Testis (tissue), 5 donors: ENCODE measurements at places on chromosomes 2 and 18.

GRCh38 chr2:126839796-126840195 lies 58.9 kb upstream of the TEX51 start:
- no peak for DNase-seq
- no peaks in the 10 kb centered on the region for H3K27me3 ChIP-seq
- no peak overlapping the region for H3K4me3 ChIP-seq
- H3K36me3 ChIP-seq: no peaks in the 10 kb centered on the region
- H3K27ac ChIP-seq: no peak overlapping the region
- H3K4me1 ChIP-seq: no peaks in the 10 kb centered on the region

- no peaks in the 10 kb centered on the region for H3K36me3 ChIP-seq
- no peaks in the 10 kb centered on the region for H3K27me3 ChIP-seq
- no peak overlapping the region for H3K4me3 ChIP-seq
- peaks cover 15% of the 10 kb centered on the region for H3K4me1 ChIP-seq
- H3K27ac ChIP-seq: no peak overlapping the region
- DNase-seq: no peak
Measured at GRCh38 chr2:216117561-216118340, 8.6 kb downstream of the XRCC5 start.

DNA sequence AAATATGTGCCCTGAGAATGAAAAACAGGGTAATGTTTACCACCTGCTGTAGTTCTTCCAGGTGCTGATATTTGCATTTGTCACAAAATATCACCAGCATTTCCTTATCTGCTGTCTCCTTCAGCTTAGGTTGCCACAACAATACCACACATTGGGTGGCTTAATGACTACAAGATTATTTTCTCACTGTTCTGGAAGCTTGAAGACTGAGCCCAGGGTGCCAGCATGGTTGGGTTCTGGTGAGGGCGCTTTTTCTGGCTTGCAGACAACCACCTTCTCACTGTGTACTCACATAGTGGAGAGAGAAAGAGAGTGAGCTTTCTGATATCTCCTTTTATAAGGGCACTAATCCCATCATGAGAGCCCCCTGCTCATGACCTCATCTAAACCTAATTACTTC lies 407.5 kb upstream of the RGPD4 start:
- H3K4me3 ChIP-seq: no peak overlapping the region
- DNase-seq: no peak
- H3K27me3 ChIP-seq: no peaks in the 10 kb centered on the region
- no peaks in the 10 kb centered on the region for H3K36me3 ChIP-seq
- H3K4me1 ChIP-seq: no peaks in the 10 kb centered on the region

GRCh38 chr18:70025580-70025979 lies 77.9 kb upstream of the CD226 start:
- no peak overlapping the region for H3K4me3 ChIP-seq
- H3K27ac ChIP-seq: no peak overlapping the region
- peaks cover 2% of the 10 kb centered on the region for H3K4me1 ChIP-seq
- no peaks in the 10 kb centered on the region for H3K27me3 ChIP-seq
- H3K36me3 ChIP-seq: no peaks in the 10 kb centered on the region
- no peak for DNase-seq

DNA sequence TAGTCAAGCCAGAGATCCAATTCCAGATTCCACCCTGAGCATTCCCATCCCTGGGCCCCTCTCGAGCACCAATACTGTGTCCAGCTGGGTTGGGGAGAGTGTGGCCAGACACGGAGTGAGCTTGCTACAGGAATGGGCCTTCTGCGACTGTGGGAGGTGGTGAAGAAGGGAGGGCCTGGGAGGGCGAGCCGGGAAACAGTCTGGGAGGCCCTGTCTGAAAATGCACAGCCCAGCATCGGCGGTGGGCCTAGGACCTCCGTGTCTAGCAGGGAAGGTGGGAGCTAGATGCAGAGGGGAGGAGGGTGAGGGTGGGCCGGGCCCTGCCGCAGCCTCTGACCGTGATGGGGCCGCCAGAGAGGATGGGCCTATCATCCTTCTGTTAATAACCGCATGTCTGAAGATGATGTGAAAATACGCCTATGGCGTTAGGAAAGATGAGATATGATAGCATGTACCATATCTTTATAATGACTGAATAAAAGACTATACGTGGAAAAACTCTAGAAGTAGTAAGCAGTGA lies 1.9 kb upstream of the OTOS start:
- no peak for DNase-seq
- no peaks in the 10 kb centered on the region for H3K27me3 ChIP-seq
- no peak overlapping the region for H3K4me3 ChIP-seq
- no peaks in the 10 kb centered on the region for H3K4me1 ChIP-seq
- no peak overlapping the region for H3K27ac ChIP-seq
- H3K36me3 ChIP-seq: no peaks in the 10 kb centered on the region

GRCh38 chr18:55579501-55580270 lies 8.3 kb downstream of the TCF4 start:
- no peaks in the 10 kb centered on the region for H3K36me3 ChIP-seq
- H3K4me1 ChIP-seq: peaks cover 17% of the 10 kb centered on the region
- no peaks in the 10 kb centered on the region for H3K27me3 ChIP-seq
- DNase-seq: no peak

DNA sequence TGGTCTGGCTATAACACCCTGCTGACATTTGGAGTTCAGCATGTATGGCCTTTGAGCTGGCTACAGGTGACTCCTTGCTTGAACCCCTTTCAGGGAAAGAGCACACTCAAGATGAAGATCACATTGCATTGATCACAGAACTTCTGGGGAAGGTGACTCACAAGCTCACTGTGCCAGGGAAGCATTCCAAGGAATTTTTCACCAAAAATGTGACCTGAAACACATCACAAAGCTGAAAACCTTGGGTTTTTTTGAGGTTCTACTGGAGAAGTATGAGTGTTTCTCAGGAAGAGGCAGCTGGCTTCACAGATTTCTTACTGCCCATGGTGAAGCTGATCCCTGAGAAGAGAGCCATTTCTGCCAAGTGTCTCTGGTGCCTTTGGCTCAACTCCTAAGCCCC lies 879.0 kb downstream of the CBLN2 start:
- no peaks in the 10 kb centered on the region for H3K4me1 ChIP-seq
- no peak overlapping the region for H3K4me3 ChIP-seq
- no peak for DNase-seq
- H3K27me3 ChIP-seq: no peaks in the 10 kb centered on the region

DNA sequence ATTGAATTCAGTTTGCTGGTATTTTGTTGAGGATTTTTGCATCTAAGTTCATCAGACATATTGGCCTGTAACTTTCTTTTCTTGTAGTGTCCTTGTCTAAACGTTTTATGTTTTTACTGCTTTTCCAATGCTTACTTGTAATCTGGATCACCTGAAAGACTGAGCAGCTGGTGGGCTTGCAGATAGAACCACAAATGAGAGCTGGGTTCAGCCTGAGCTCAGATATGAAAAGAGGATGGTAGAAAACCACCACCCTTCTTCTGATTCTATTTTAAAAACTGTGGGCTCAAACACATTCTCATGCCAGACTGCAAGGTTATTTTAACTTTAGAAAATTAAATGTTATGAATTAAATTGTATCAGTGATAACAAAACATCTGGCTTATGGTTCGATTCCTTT lies 70.8 kb downstream of the DDX18 start:
- no peaks in the 10 kb centered on the region for H3K36me3 ChIP-seq
- peaks cover 7% of the 10 kb centered on the region for H3K4me1 ChIP-seq
- DNase-seq: no peak
- no peak overlapping the region for H3K4me3 ChIP-seq
- no peak overlapping the region for H3K27ac ChIP-seq

- no peak overlapping the region for H3K4me3 ChIP-seq
- no peaks in the 10 kb centered on the region for H3K27me3 ChIP-seq
- H3K36me3 ChIP-seq: no peaks in the 10 kb centered on the region
- no peak for DNase-seq
- H3K27ac ChIP-seq: no peak overlapping the region
Measured at GRCh38 chr2:173239644-173240043, 115.0 kb upstream of the CDCA7 start.

- H3K27me3 ChIP-seq: no peaks in the 10 kb centered on the region
- no peaks in the 10 kb centered on the region for H3K4me1 ChIP-seq
- H3K27ac ChIP-seq: no peak overlapping the region
Measured at GRCh38 chr2:161283926-161284325, 24.3 kb upstream of the PSMD14 start.

GRCh38 chr2:8643250-8643995 lies 38.4 kb upstream of the ID2 start:
- no peaks in the 10 kb centered on the region for H3K27me3 ChIP-seq
- DNase-seq: no peak

- H3K27me3 ChIP-seq: no peaks in the 10 kb centered on the region
- H3K27ac ChIP-seq: peak overlapping the region; percentile 86
- H3K36me3 ChIP-seq: no peaks in the 10 kb centered on the region
- H3K4me3 ChIP-seq: peak overlapping the region; percentile 78
- H3K4me1 ChIP-seq: peaks cover 9% of the 10 kb centered on the region
Measured at GRCh38 chr18:26655525-26656430, 107.4 kb upstream of the KCTD1 start.
